ENCODE measurements at places on chromosomes 2 and 18.
A peak's percentile ranks its signal among the peaks of the same experiment; 100 is the strongest.

DNA sequence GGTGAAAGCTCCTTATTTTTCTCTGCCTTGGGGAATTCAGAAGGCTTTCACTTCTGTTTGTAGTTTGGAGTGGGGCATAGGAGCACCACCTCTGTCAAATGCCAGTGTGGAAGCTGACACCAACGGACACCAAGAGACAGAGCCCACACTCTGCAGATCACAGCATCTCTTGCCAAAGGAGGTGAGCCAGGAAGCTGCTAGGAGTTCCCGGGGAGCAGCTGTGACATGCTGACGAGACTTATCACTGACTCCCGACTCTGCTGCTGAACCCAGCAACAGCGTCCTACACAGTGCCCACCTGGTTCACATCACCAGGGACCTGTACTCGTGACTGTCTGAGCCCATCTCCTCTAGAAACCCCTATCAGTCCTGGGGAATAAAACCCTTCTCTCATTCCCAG is 8.1 kb downstream of the TEX51 start:
- DNase-seq: no peak

DNA sequence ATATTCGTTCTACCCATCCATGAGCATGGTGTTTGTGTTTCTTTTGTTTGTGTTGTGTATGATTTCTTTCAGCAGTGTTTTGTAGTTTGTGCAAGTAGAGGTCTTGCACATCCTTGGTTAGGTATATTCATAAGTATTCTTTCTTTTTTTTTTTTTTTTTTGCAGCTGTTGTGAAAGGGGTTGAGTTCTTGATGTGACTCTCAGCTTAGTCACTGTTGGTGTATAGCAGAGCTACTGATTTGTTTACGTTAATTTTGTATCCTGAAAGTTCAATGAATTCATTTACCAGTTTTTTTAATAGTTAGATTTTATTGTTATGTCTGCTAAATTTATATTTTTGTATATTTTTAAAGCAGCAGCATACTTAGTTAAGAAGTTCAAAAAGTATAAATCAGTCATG is 834.4 kb upstream of the NRXN1 start:
- DNase-seq: no peak

DNA sequence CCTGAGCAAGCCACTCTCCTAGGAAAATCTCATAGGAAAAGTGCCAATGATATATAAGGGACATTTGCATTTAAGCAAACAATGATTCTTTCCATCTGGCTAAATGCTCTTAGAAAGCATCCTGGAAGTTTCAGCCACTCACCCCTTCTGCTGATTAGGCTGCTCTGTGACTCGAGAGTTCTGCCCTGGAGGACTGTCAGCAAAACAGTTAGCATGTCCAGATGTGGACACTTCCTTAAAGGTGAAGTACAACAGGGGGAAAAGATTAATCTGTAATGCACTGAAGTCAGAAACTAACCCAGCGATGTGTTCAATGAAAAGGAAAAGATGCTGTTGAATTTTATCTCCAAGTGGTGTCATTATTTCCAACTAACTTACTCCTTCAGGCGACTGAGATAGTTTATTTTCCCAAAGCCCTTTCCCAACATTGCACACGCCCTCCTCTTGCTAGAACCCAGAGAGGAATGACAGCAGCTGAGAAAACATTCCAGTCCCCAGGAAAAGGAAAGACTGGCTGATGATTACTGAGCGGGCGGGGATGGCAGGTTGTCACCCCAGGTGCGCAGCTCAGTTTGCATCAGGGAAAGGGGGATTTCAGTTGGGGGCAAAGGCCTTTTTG is 214.0 kb downstream of the SS18 start:
- DNase-seq: peak; percentile 15

DNA sequence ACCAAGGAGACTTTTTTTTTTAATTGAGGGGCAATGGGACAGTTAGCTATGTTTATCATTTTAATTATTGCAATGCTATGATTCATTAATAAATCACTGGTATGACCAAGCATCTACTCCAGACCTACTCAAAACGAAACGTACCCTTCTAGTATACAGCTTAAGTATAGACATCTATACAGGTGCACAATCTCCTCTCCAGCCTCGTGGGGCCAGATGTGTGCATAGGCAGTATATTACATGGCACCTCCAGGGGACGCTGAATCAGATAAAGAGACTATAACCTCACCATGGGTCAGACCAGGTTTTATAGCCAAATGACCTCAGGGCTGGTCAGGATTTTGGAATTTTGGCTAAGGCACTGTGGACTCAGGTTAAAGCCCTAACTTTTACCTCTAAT is 86.6 kb downstream of the SS18 start:
- no peak for DNase-seq

DNA sequence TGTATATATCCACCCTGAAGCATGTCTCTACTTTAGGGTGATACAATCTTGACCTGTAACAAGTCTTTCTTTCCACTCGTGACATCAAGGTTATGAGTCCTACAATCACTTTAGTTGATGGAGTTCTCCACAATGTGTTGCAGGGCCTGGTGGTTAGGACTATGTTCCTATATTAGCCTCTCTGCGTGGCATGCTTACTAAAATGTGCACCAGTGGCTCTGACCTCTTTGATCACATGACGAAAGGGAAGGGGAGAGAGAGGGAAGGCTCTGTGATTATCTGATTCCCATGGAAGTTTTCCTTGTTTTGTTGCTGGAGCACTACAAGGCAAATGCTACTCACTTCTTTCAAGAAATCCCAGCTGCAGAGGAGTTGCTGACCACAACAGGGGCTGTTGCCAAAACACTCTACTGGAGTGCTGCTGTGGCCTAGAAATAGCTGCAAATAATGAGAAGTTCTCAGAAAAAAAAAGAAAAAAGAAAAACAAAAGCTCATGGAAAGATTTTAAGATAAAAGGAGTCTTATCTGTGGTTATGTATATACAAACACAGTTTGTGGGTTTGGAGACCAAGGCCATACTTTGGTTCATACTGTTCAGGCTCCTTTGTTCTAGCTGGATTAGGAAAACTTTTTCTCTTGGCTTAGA is 272.8 kb upstream of the MMADHC start:
- peak; percentile 75 for DNase-seq

DNA sequence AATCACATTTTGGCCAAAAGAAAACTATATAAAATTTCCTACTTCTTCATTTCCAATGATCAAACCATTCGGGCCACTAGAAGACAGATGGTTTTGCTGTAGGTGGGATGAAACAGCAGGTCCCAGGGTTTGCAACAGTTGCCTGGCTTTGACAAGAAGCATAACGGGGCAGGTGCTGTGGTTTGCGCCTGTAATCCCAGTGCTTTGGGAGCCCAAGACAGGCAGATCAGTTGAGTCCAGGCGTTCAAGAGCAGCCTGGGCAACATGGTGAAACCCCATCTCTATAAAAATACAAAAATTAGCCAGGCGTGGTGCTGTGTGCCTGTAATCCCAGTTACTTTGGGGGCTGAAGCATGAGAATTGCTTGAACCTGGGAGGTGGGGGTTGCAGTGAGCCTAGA is 81.4 kb upstream of the XPO1 start:
- no peak for DNase-seq

DNA sequence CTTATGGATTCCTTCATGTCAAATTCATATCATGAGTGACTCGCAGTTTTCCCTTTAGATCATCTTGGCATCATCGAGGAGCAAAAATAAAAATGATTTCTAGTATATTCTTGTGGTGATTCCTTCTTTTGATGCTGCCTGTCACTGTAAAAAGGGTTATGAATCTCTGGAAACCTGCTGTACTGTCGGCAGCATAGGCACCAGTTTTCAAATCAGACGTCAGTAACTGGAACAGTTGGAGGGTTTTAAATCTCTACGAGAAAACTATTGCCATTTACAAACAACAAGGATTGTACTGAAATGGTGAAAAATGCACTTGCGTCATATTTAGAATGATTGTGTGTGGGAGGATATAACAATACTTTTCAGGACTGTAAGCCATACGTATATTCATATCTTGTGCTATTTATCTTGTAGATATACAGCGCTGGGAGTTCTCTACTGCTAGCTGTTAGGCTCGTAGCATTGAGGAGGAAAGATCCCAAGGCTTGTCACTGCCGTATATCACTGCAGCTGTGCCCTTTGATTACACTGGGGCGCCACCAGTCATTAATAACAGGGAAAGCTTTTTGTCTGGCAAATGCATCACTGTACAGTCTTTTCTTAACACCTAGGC is 320.7 kb downstream of the MTX2 start:
- no peak for DNase-seq

Data from endothelial cell of umbilical vein (primary cell).